ENCODE measurements at places on chromosomes 7 and 10. TPM values are rescaled to one million over a fixed set of nuclear protein-coding genes. Genes with fewer than 3 reads are reported as not detected.
A peak's percentile ranks its signal among the peaks of the same experiment; 100 is the strongest.

NEUROD6 gene
- total RNA-seq = not detected

INHBA gene
- total RNA-seq = 3.2 TPM

REEP3 gene
- 25.9 TPM for total RNA-seq

GRCh38 chr7:33973231-33974015 is 68.1 kb downstream of the BMPER start:
- DNase-seq = no peak

DNA sequence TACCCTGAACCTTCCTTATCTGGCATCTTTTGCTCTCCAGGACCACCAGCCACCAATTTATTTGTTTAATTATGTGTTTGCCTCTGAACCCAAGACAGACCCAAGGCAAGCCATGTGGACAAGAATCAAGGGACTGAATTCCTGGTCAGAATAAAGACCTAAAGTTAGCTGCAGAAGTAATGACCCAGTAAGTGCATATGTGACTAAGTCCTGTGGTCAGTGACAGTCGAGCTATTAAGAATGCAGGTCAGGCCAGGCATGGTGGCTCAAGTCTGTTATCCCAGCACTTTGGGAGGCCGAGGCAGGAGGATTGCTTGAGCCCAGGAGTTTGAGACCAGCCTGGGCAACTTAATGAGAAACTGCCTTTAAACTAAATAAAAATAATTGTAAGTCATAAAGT is 139.4 kb downstream of the CCDC71L start:
- DNase-seq = no peak

IGFBP3 gene
- total RNA-seq = 122 TPM

- DNase-seq = no peak
Observed at GRCh38 chr10:108167766-108168165, 1003.3 kb upstream of the SORCS1 start.

SPAG6 gene
- not detected for total RNA-seq

DNA sequence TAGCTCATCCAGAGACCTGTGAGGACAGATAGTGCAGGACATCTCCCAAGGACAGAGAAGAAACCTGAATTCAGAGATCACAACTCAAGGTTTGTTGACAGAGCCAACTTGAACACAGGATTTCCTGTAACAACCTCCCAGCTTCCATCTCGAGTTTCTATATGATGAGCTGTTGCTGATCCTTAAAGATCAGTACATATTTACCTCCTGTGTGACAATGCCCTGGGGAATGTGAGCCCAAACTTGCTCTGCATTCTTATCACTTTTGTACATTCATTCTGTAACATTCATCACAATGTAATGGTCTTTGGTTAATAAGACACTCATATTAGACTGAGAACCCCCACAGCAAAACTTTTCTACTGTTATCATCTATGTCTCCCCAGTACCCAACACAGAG is 468.6 kb downstream of the XPNPEP1 start:
- no peak for DNase-seq

DNA sequence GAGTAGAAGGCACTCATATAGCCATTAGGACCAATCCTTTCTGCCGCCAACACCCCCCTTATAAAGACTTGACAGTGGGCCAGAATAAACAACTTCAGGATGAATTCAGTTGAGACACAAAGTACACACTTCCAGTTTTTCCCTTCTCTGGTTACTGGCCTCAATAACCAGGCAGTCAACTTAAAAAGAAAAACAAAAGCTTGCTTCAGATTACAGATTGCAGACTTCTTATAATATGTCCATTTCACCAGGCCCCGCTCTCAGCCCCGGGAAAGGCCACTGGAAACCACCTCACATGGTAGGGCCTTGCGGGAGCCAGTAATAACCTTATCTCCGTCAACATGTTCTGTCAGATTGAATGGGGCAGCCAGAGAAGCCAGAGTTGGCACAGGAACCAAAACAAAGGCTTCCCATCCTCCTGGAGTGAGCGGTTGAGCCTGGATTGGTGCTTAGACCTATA is 108.8 kb downstream of the EGFR start:
- no peak for DNase-seq

GRCh38 chr10:2974503-2975207 is 92.7 kb upstream of the PFKP start:
- no peak for DNase-seq

DNA sequence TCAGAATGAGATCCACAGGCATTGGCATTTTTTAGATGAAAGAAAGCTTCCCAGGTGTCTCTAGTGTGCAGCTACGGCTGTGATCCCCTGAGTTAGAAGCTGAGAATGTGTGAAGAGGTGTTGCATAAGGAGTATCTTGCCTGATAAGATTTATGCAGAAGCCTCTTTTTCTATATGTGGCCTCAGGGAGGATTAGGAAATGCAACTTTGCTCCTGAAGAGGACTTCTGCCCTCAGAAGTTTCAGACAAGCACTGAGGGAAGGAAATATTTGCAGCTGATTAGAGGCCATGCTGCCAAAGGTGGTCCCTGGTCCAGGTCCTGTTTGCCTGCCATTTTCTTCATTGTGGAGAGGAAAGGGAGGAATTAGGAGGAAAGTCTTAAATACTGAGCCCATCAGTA is 551.8 kb downstream of the PHTF2 start:
- no peak for DNase-seq

- no peak for DNase-seq
Observed at GRCh38 chr7:7051206-7051877, 131.0 kb upstream of the C1GALT1 start.

- no peak for DNase-seq
Observed at GRCh38 chr7:15515252-15515651, 46.6 kb downstream of the AGMO start.

WDFY4 gene
- 2.5 TPM for total RNA-seq

- DNase-seq = no peak
Observed at GRCh38 chr7:106566196-106566595, 94.8 kb downstream of the CCDC71L start.

TAF3 gene
- total RNA-seq = 3.1 TPM

- DNase-seq = peak; percentile 92
Observed at GRCh38 chr7:48088559-48089045, 463 bp upstream of the UPP1 start.

DNA sequence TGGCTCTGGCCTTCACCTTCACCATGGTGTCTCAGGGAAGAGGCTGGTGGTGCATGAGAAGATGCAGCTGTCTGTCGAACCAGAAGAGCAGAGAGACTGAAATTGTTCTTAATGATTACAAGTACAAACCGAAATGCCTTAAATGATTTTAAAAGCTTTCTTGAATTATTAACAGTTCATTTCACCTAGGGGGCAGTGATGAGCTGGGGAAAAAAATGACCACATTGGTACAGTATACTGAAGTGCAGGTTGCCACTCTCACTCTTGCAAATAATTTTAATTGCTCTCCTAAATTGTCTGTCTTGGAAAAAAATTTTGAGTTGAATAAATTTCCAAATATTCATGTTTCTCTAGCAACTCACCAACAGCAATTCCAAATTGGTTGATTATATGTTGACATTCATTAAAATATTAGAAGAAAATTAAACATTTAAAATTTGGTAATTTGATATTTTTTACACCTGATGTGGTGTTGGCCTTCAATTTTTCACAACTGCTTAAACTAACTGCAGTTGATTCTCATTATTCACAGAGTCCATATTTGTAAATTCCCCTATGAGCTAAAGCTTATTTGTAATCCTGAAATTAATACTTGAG is 692.6 kb downstream of the ZWINT start:
- no peak for DNase-seq

DNA sequence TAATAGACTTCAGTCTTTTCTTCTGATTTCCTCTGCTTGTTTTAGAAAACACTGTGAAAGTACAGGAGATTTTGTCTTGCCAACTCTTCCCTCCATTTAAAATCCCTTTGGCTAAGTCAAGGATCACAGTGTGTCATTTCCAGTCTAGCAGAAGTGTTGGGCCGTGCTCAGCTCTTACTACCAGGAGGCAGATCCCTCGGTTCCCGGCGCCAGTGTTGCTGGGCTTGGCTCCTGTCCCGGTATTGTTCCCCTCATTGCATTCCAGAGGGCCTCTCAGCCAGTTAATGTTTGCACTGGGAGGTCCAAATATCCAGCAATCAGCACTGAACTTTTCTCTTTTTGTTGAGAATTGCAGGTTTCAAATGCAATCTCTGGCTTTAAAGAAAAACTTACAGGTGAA is 612.1 kb upstream of the MGMT start:
- no peak for DNase-seq

GRCh38 chr10:22681783-22682183 is 32.6 kb downstream of the PIP4K2A start:
- DNase-seq = no peak

GRCh38 chr10:129915526-129916378 is 48.3 kb downstream of the EBF3 start:
- no peak for DNase-seq

DNA sequence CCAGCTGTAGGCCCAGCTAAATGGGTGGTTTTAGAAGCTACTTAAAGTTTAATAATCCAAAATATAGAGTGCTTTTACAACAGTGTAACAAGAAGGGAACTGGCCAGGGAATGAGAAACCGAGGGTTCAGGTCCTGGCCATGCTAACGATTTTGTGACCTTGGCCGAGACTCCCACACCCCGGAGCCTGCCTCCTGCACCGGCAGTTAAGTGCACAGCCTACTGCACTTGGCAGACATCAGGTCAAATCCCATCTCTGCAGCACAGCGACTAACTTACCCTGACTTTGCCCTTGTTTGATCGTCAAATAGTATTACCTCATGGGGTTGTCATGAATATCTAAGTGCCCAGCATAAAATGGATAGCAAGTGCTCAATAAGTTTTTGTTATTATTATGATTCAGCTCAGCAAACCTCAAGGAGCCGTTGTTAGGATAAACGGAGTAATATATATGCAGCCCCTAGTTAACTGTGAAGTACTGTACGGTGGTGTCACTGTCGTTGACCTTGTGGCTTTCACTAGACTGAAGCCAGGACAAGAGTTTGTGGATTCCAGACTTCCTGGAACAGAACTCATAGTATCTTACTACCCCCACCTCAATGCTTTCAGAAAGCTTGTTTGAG is 35.5 kb downstream of the LYZL1 start:
- DNase-seq = peak; percentile 72

ADAM8 gene
- 5.6 TPM for total RNA-seq

GRCh38 chr7:2104107-2104710 is 128.5 kb downstream of the MAD1L1 start:
- peak; percentile 79 for DNase-seq

SHTN1 gene
- total RNA-seq = 30.8 TPM

ADIRF gene
- 35.2 TPM for total RNA-seq

PWWP2B gene
- total RNA-seq = 3.3 TPM

DNA sequence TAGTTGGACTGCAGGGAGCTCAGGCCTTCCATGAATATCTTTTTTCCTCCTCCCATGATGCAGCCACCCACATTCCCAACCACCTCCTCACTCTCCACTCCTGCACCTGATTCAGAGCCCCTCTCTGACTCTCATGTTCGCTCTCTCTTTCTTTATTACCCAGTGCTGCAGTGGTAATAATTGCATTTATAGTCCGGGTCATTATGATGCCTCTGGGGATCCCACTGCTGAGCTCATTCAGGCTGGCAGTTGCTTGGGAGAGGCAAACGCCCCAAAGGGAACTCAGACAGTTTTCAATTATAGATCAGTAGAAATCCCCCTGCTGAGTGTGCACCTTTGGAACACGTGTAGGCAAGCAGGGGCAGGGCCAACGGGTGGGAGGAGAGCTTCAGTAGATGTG is 953.0 kb downstream of the GRID1 start:
- no peak for DNase-seq

GRCh38 chr7:150992833-150993302 is 2.1 kb downstream of the NOS3 start:
- no peak for DNase-seq

DNA sequence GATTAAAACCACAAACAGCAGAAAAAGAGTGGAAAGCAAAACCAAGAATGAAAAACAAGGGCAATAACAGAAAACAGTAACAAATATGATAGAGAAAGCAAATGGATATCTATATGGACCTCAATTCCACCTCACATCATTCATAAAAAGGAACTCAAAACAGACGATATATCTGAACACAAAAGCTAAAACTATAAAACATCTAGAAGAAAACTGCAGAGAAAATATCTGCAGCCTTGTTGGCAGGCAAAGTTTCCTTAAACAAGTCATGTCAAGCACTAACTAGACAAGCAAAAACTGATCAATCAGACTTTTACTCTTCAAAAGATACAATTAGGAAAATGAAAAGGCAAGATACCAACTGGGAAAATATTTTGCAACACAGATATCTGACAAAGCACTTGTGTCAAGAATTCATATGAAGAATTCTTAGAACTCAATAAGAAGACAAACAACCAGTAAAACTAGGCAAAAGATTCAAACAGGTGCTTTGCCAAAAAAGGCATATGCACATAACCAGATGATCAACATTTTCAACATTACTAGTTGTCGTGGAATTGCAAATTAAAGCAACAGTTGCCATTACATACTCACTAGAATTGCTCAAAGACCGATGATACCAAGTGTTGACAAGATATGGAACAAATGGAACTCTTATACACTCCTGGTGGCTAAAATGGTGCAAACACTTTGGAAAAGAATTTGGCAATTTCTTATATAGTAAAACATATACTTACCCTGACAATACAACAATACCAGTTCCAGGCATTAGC is 25.9 kb upstream of the ZMIZ1 start:
- DNase-seq = no peak

DNA sequence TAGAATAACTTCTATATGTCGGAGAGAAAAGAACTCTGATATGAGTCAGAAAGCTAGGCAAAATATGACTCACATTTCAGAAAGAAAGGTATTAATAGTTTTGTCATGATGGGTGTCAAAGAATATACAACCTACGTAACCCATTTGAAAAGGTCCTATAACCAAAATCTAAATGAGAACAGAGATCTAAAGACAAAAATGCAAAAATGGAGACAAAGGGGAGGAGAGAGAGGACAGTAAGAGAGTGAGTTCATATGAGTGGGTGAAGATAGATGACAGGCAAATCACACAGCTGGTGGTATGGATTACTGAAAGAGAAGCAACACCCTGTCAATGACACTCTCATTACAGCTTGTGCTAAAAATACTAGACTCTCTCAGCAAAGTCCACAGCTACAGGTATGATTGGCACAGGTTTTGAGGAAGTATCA is 25.6 kb downstream of the ANKMY2 start:
- DNase-seq = no peak

Data from right lobe of liver (tissue), 6 donors.